Kidney capillary endothelial cell (primary cell): ENCODE measurements at places on chromosomes 3 and 15.

GRCh38 chr3:31880482-31881078 is 100.5 kb downstream of the OSBPL10 start:
- DNase-seq = no peak

DNA sequence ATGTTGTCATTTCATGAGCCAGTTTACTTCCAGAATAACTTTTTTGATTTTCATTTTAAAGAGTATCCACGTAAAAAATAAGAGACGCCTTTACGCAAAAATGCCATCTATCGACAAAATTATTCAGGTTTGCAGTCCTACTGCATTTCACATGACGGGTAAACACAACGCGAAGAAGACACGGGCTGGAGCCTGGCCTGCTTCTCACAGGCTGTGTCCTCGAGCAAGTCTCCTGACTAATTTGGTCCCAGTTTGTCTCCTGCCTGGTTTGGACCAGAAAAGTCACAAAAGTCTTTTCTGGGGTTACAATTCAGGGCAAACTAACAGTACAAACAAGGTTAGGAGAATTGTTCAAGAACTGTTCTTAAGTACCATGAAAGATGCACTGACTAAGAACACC is 51.7 kb downstream of the CHSY1 start:
- DNase-seq = no peak

DNA sequence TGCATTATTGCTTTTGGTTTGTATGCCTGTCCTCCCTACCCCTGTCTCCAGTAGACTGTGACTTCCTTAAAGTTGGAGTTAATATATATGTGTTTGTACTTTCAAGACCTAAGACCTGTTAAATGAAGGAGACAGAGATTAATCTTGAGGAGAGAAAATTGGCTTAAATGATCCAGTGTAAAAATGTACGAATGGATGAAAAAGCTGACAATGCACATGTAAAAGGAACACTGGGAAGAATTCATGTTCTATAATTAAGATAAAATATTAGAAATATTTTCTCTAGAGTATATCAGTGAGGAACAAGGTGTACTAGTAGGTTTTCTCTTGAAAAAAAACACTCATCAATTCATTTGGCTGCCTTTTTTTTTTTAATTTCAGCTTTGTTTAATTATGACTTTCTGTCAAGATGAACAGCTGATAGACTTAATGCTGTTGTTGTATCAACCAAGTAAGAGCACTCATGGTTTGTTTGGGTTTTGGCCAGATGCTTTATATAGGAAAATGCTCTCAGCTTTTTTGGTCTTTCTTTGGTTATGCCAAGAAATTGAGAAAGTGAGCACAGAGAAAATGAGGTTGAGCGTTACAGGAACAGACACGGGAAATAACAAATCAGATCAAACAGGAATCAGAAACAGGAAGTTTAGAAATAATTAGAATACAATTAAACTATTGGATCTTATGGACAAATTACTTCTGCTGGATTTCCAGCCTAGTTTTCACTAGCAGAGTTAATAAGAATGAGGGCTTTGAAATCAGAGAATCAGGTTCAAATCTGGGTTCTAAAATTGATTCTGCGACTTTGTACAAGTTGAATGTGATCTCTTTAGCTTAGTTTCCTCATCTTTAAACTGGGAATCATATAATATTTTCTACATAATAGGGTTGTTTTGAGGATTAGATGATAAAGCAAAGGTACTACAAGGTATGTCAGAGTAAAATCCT is 38.3 kb upstream of the AADAC start:
- DNase-seq = no peak

DNA sequence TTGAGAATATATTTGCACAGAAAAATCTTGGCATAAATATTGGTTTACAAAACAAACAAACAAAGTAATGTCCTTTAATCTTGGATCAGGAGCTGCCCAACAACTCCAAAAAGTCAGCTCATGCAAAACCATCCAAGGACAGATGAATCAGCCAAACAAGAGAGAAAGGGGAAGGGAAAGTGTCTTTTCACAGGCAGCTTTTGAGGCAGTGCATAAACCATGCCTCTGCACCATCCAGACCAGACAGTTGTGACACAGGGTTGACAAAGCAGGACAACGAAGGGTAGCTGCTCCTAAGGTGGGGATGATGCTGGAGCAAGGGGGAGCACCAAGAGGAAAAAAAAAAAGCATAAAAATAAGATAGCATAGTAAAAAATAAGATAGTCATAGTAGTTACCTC is 8.7 kb downstream of the CD86 start:
- no peak for DNase-seq

DNA sequence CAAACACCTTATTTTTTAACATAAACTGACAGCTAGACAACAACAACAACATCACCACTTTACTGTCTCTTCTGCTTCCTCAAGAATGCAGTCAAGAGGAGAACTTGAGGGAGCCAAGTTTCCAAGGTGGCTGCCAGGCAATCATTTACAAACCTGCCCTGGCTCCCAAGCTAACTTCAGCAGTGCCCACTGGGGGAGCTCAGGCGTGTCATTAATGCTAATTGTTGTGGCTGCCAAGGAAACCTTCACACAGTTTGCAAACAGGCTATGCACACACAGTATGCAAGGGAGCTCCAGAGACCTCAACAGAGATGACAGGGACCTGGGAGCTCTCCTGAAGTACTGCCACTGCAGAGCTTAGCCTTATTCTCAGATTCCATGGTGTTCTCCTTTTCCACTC is 2.1 kb downstream of the DZIP1L start:
- DNase-seq = no peak

GRCh38 chr3:112503304-112503972 is 4.2 kb upstream of the BTLA start:
- no peak for DNase-seq

- DNase-seq = no peak
These were observed 53.1 kb upstream of the GK5 start for GRCh38 chr3:142278451-142278850.

GRCh38 chr3:189900578-189900977 is 220.1 kb downstream of the P3H2 start:
- no peak for DNase-seq

DNA sequence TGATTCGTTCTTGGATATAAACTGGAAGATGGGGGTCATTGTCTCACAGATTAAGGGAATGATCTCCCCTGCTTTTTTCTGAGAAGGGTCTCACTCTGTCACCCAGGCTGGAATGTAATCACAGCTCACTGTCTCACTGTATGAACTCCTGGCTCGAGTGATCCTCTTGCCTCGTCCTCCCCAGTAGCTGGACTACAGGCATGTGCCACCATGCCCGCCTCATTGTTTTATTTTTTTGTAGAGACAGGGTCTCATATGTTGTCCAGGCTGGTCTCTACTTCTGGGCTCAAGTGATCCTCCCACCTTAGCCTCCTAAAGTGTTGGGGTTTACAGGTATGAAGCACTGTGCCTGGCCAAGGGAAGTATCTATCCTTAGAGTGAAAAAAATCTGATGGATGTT is 5.4 kb downstream of the OXSR1 start:
- no peak for DNase-seq

DNA sequence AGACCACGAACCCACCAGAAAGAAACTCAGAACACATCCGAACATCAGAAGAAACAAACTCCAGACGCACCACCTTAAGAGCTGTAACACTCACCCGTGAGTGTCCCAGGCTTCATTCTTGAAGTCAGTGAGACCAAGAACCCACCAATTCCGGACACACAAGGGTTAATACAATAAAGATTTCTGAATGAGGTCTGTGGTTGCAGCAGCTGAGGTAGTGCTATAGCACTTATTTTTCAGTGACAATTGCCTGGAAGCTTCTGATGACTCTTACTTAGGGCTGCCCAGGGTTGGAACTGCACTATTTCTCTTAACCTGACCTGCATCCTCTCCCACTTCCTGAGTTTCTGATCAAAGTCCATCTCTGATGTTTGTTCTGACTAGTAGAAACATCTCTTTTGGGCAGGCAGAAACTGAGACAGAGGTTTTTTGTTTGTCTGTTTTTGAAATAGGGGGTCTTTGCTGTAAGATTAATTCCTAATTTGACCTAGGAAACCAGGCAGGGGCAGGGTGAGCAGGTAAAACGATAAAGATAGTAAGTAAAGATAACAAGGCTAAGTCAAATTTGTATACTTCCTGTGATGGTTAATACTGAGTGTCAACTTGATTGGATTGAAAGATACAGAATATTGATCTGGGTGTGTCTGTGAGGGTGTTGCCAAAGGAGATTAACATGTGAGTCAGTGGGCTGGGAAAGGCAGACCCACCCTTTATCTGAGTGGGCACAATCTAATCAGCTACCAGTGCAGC is 169.1 kb downstream of the GAP43 start:
- DNase-seq = no peak

GRCh38 chr3:116051040-116051439 is 394.2 kb downstream of the LSAMP start:
- no peak for DNase-seq
